Fibroblast of the aortic adventitia (primary cell): ENCODE measurements at places on chromosomes 1 and 21.

- DNase-seq, result no peak
These were observed 29.6 kb upstream of the CLIC4 start for GRCh38 chr1:24715658-24716057.

- DNase-seq, result no peak
These were observed 54.1 kb downstream of the CD2 start for GRCh38 chr1:116808200-116808847.

DNA sequence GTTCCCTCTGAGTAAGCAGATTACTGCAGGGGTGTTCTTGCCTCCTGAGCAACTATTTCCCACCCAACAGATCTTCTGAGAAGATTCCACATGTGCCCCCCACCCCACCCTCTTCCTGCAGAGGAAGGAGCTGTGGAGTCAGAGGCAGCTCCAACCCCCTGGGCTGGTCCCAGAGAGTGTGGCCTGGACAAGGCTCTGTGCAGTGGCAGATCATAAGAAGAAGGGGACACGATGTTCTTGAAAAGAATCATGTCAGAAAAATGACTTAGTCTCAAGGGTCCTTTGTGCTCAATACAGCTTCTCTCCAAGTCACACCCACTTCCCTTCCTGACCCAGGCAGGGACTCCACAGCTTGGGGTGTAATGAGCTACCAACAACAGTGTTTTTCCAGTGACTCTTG, 95.2 kb downstream of the SYF2 start:
- no peak for DNase-seq

GRCh38 chr1:234696148-234696576, 86.2 kb upstream of the IRF2BP2 start:
- DNase-seq, result no peak

- no peak for DNase-seq
These were observed 45.7 kb upstream of the TLR5 start for GRCh38 chr1:223188618-223189356.

DNA sequence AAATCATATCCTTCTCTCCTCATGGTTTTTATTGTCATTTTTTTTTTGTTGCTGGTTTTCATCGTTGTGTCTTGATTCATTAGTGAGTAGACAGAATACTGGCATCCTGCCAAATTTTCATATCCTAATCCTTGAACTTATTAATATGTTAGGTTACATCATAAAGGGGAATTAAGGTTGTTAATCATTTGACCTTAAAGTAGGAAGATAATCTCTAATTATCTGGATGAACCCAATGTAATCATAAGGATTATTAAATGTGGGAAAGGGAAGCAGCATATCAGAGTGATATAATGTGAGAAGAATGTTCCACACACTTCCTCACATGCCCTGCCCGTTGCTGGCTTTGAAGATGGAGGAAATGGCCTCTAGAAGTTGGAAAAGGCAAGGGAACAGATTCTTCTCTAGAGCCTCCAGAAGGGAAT, 299.7 kb downstream of the HMCN1 start:
- DNase-seq, result peak; percentile 40

DNA sequence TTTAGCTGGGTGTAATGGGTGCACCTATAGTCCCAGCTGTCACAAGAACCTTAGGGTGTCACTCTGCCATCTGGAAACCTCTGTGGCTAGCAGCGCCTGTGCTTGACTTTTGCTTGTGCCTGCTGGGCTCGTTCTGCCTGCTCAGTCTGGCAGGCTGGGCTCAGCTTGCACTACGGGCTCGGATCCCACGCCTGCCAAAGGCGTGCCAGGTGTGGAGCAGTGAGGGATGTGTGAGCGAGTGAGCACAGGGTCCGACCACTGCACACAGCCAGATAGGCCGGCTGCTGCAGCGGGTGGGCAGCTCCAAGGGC, 2.8 kb upstream of the LSM10 start:
- DNase-seq, result no peak

DNA sequence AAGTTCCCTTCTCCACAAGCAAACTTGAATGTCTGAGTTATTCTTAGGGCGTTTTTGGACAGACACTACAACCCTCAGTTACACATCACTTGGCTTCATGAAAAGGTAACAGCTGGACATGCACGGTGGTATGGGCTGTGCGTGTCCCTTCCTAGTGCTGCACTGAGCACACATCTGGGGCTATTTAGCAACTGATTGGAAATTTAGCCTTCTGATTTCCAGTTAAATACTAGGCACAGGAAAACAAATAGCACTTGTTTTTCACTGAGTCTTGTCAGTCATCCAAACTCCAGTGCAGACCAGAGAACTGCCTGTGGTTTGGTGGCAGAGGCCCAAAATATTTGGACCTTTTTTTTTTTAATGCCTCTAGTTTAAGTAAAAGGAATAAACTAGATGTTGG, 134.7 kb downstream of the TGFBR3 start:
- peak; percentile 91 for DNase-seq

GRCh38 chr1:4407851-4408250, 246.6 kb upstream of the AJAP1 start:
- DNase-seq, result no peak

DNA sequence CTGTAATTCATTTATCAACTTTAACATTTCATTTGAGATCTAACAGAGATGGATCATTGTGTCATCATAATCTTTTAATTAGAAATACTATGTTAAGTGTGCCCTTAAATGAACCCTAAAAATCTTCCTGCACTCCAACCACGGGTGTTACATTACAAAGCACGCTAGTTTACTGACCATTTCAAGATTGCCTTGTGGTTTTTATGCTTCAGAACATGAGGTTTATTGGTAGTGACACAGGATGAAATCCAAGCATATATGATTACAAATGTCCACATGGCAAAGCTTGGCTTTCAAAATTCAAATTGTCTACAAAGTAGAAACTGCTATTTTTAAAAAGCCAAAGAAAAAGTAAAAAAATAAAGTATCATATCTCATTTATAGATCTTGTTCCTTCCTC, 190.4 kb upstream of the USP25 start:
- DNase-seq, result no peak

- DNase-seq, result no peak
These were observed at the start of gene OR2L5 for GRCh38 chr1:248013229-248013710. OR2L5 (plus strand) TSS chr1:248013660; CDS start chr1:248021948, 8,288 bp downstream.

DNA sequence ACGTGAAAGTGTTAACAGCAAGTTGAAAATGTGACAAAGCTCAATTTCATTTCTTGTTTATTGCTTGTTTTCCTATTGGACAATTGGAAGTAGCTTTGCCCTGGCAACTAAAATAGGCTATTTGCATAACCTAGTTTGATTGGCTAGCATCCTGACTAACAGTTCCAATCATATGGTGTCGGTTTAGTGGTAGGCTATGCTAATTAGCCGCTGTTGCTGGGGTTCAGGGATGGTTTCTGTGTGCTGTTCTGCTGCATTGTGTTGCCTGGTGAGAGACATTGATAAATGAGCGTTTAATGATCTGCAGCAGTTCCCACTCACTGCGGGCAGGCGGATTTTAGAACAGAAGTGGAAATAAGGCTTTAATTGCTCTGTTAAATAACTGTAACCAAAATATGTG, 68.5 kb downstream of the DYRK1A start:
- peak; percentile 91 for DNase-seq

DNA sequence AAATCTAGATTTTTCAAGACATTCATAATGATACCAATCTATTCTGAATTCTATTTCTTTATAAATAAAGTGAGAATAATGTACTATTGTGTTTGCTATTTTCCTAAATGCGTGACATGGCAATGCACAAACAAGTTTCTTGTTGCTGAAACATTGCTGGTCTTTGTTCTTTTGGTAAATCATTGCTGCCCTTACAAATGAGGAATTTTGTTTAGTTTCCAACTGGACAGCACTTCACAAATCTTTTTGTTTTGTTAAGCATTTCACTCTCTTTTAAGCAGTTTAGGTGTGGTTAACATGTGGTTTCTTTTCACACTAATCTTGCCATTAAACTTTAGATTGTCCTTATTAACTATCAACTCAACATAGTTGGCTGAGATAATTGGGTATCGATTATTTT, 94.6 kb downstream of the LRRC7 start:
- DNase-seq, result no peak

DNA sequence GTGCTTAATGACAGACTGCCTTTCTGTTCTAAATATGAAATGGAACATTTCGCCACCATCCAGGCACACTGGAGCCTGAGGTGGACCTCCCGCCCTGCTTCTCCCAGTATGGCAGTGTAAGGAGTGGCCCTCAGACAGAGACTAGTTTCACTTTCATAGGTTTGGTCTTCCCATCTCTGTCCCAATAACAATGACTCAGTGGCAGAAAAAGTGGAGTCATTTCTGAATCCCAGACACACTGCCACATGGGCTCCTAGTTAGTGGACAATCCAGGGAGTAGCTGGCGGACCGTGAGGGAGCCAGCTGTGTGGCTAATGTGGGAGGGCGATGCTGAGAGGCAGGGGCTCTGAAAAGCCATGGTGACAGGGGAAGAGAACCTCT, 95.6 kb upstream of the TSPAN2 start:
- peak; percentile 52 for DNase-seq

- no peak for DNase-seq
These were observed 39.0 kb downstream of the GDAP2 start for GRCh38 chr1:117890452-117890851.
